ENCODE measurements at places on chromosomes 1 and 21.

- no peak for DNase-seq
Measured at GRCh38 chr1:157201767-157202166, 63.6 kb upstream of the ETV3 start.

GRCh38 chr1:109803901-109804331 is 40.2 kb upstream of the EPS8L3 start:
- DNase-seq: no peak

DNA sequence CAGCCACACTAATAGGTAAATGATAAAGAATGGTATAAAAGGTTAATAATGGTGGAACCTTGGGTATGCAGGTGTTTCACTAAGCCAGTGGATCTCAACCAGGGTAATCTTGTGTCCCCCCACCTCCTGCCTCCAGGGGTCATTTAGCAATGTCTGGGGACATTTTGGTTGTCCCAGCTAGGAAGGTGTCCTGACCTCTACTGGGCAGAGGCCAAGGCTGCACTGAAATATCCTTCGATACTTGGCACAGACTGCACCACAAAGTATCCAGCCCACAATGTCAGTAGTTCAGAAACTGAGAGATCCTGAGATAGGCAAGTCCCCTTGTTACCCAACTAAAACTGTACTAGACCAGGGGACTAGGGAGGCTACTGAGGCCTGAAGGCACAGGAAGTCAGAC is 113.6 kb upstream of the TIAM1 start:
- DNase-seq: no peak

- DNase-seq: no peak
Measured at GRCh38 chr1:169733924-169734323, at the start of gene SELE. Gene SELE (minus strand): TSS chr1:169734079. CDS start chr1:169733612, 467 bp downstream.

DNA sequence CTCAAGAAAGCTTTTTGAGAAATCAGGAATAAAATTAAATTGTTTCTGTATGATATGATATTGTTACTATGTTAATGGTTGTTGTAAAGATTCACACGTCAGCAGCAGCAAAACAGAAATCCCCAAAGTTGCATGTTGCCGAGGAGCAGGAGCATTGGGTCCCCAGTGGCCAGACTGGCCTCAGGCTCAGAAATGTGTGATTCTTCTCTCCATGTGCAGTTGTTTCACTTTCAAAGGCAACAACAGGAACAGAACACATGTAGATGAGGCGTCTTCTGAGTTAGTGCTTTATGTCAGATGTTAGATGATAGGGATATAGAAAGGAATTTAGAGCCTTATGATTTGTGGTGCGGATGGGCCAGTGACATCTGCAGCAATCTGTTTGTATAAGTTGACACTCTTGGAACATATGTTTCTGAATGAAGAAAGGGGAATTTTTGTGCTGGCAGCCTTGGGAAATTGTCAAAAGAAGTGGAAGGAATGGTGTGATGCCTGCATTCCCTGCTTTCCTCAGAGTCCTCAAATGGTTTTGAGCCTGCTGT is 2.1 kb upstream of the TTLL7 start:
- no peak for DNase-seq

- no peak for DNase-seq
Measured at GRCh38 chr21:14736162-14736561, 190.0 kb upstream of the SAMSN1 start.

DNA sequence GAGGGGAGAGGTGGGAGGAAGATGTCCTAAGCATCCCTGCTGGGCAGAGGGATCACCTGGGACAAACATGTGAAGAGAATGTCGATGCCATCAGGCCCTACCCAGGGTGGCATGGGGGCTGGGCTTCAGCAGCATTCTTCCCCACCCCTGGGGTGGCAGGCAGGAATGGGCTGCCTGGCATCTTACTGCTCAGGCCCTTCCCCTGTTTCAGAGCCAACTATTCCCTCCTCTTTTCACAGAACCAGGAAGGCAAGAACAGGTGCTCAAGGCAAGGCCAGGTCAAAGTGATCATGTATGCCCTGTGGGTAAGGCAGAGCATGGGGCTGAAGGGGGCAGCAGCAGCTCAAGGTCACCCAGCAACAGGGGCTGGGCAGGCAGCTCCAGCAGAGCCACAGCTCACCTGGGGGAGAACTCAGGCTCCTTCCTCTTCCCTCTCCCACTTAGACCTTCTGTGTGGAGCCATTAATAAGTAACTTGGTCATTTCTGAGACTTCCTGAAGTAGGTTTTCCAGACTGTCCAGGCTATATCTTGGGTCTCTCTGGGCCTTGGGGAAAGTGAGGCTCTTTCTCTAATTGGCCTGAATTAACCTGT is 56.4 kb downstream of the ELK4 start:
- DNase-seq: no peak

GRCh38 chr1:19664453-19665185 is at the start of gene HTR6:
Gene HTR6 (plus strand): TSS chr1:19664875. CDS start chr1:19665754, 879 bp downstream.
- DNase-seq: peak; percentile 35

DNA sequence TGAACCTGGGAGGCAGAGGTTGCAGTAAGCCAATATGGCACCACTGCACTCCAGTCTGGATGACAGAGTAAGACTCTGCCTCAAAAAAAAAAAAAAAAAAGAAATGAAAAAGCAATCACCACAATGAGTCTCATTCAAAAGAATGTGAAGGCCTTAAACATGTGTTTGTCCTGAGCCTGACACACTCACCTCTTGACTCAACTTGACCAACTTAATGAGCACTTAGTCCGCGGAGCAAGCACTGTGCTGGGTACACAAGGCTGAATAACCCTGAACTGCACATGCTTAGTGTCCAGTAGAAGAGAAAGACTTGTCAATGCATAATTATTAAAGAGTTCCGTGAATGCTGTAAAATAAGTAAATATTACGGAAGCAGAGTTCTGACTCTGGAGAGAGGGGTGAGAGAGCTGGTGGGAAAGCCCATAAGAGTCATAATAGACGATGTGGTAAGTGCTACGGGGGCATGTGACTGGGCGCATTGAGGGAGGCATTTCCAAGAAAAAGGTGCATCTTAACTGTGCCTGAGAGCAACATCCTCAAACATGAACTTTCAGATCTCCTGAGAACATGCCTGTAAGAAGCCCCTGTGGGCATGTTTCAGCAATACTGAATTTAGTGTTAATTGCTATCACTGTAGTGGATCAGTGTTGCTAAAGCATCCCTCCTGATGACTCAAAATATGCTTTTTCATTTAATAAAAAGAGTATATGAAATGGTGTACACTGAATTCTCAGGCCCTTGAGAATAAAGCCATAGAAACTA is 27.2 kb downstream of the MCOLN2 start:
- DNase-seq: no peak

DNA sequence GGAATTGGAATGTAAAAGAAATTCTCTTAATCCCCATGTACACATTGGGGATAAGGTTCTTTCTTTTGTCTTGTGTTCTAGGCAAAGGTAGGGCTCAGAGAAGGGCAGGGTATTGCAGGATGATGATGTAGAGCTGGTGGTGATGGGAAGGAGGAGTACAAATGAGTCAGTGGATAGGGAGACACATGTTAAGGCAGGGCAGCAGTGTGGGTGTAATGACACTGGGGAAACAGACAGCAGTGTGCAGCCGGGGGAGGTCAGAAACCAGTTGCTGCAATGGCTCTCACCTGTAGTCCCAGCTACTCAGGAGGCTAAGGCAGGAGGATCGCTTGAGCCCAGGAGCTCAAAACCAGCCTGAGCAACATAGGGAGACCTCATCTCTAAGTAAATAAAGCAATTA is 5.1 kb downstream of the NLRP3 start:
- DNase-seq: no peak

GRCh38 chr1:3296826-3297225 is 157.6 kb upstream of the ARHGEF16 start:
- DNase-seq: no peak

- no peak for DNase-seq
Measured at GRCh38 chr1:226627924-226628611, 79.5 kb downstream of the STUM start.

- DNase-seq: no peak
Measured at GRCh38 chr1:44884746-44885145, 41.7 kb upstream of the PTCH2 start.

DNA sequence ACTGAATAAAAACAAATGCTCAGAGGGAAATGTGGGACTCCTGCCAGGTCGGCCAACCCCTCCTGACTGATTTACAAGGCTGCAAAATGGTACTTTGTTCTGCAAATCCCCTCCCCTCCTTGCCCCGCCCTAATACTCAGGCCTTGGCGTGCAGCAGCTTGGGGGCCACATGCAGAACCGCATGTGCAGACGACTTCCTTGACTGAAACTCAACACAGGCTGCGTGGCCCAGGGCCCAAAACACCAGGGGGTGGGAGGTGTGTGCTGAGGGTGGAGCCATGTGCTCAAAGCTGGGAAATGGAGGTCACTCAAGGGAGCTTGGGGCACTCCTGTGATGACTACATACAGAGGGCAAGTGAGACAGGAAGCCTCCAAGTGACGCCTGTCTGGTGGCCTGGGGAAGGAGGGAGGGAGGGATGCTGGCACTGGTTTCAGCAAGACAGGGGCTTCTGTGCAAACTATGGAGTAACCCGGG is 87.2 kb downstream of the MRPL37 start:
- DNase-seq: peak; percentile 92

DNA sequence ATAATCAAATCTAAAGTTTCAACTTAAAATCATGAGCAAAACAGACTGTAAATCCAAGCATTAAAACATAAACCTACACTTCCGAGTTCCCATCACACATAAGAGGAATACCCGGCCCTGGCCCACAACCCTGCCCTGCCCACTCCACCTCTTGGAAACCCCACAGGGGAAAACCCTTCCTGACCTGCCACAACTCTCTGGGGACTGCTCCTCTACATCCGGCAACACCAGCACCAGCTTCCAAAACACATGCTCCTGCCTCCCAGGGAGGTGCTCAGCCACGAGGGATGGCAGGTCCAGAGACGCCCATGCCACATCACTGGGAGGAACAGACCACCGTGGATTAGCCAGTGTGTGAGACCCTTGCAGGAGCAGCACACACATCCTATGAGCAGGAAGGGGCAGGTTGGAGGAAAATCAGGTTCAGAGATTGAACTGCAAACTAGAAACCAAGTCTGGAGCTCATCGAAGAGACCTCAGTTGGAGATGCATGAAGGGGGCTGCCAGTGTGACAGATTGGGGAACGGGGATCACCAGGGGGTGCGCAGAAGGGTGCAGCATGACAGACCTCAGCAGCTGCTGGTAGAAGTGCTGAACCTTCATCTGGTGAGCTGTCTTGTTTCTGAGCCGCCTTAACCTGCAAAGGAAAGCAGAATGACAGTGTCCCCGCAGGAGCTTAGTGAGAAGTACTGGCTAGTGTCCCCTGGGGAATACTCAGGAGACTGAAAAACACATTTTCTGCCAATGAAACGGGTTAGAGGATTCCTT is 25.8 kb upstream of the LSS start:
- DNase-seq: no peak

DNA sequence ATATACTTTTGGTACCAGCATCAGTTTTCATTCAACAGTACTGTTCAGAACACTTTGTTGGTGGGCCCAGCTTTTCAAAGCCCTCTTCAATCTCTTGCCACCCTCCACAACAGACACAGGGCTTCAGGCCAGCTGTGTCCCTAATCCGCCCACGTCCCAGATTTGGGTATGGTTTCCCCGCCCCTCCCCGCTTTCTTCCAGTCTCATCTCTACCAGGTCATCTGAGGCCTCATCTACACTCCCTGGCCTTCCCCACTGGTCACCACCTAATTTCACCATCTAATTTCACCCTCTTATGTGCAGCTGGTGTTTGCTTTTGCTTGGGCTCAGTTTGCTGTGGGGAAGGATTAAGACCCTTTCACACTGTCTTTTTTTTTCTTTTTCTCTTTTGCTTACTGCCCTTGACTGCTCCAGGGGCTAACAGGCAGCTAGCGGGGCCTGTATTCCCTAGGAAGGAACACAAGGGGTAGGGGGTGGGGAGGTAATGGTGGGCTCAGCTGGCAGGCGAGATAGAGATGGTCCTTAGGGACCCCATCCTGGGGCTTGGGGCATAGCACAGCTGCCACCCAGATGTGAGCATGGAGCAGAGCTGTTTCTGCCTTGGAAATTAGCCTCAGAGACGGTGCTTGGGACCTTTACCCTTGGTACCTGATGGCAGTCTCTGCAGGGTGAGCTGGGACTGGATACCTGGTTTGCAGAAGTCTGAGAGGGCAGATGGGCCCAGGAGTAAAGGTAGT is 3.8 kb upstream of the EPB41 start:
- DNase-seq: no peak

DNA sequence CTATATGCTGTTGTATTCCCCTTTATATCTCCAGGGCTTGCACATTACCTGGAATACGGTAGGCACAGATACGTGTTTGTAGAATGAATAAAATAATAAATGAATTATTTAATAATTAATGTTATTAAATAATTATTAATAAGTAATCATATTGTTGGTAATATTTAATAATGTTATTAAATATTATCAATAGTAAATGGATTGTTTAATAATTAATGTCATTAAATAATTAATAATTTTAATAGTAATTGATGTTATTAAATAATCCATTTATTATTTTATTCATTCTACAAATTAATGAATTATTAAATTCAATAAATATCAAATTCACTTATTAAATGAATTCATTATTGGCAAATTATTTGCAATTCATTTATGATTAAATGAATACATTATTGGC is 175.1 kb downstream of the MATN1 start:
- DNase-seq: no peak

GRCh38 chr1:98021126-98021525 is 100.3 kb upstream of the DPYD start:
- no peak for DNase-seq

DNA sequence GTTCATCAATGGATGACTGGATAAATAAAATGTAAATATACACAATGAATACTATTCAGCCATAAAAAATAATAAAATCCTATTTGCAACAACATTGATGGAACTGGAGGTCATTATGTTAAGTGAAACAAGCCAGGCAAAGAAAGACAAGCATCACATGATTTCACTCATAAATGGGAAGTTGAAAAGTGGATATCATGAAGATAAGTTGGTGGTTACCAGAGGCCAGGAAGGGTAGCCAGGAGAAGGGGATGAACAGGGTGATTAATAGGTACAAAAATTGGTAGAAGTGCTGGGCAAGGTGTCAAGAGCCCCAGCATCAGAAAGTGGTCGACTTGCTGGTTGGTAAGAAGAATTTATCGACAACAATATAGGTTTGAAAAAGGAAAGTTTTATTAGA is 1.3 kb upstream of the PARK7 start:
- no peak for DNase-seq

GRCh38 chr1:78549891-78550290 is 59.1 kb downstream of the PTGFR start:
- DNase-seq: no peak

DNA sequence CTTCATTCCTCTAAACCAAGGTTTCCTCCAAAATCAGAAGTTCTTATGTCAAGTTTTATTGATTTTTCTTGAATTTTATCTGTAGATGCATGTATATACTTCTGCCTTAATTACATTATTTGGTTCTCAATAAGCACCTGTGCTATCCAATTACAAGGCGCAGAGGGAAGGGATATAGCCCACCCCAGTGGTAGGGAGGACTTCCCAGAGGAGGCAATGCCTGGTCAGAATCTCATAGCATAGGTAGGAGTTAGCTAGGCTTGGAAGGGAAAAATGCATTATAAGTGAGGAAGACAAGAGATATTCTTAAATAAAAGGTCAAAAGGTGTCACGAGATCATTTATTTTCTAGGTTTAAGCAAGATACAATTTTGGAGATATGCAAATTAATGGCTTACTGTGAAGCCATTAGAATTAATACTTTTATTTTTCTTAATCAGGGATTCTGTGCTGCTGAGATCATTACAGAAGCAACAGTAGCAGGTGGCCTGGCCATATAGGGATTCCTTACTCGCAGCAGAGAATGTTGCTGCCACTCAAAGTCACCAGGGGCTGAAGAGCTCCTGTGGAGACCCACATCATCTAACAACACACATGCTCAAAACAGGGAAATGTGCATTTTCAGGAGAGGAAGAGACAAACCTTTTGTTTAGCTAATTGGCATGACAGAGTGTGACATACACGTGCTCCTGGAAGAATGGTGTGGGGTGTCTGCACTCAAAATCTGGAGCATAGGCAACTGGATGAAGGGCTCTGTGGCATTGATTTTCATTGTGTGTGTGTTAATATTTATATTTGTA is 178.3 kb downstream of the ATG4C start:
- DNase-seq: no peak
